ENCODE measurements at places on chromosomes 3 and 15. TPM values are rescaled to one million over a fixed set of nuclear protein-coding genes. Genes with fewer than 3 reads are reported as not detected.

DNA sequence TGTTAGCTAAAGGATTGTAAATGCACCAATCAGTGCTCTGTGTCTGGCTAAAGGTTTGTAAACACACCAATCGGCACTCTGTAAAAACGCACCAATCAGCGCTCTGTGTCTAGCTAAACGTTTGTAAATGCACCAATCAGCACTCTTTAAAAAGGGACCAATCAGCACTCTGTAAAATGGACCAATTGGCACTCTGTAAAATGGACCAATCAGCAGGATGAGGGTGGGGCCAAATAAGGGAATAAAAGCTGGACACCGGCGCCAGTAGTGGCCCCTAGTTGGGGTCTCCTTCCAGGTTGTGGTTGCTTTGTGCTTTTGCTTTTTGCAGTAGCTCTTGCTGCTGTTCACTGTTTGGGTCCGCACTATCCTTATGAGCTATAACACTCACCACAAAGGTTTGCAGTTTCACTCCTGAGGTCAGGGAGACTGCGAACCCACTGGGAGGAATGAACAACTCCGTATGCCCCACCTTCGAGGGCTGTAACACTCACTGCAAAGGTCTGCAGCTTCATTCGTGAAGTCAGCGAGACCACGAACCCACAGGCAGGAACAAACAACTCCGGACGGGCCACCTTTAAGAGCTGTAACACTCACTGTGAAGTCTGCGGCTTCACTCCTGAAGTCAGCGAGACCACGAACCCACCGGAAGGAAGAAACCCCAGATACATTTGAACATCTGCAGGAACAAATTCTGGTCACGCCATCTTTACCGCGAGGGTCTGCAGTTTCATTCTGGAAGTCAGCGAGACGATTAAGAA, 1.1 kb upstream of the SUCLG2 start:
- H3K27me3 ChIP-seq, result no peaks in the 10 kb centered on the region
- H3K36me3 ChIP-seq, result no peaks in the 10 kb centered on the region
- H3K4me3 ChIP-seq, result peak overlapping the region; percentile 64
- peaks cover 33% of the 10 kb centered on the region for H3K4me1 ChIP-seq
- peak; percentile 20 for DNase-seq
- H3K27ac ChIP-seq, result peak overlapping the region; percentile 94

- peaks cover 24% of the 10 kb centered on the region for H3K36me3 ChIP-seq
- H3K27me3 ChIP-seq, result no peaks in the 10 kb centered on the region
- DNase-seq, result no peak
- no peak overlapping the region for H3K27ac ChIP-seq
- H3K4me1 ChIP-seq, result peaks cover 48% of the 10 kb centered on the region
- peak overlapping the region; percentile 76 for H3K4me3 ChIP-seq
Measured at GRCh38 chr3:15207836-15208504, 1.9 kb downstream of the CAPN7 start.

Gene SLC30A4
- total RNA-seq, result 0.04 TPM

- no peak overlapping the region for H3K4me3 ChIP-seq
- no peak for DNase-seq
- peaks cover 16% of the 10 kb centered on the region for H3K4me1 ChIP-seq
- no peak overlapping the region for H3K27ac ChIP-seq
- H3K27me3 ChIP-seq, result no peaks in the 10 kb centered on the region
Measured at GRCh38 chr15:53378096-53378800, 381.2 kb downstream of the WDR72 start.

Measured in HepG2 (cell line).